ENCODE measurements at places on chromosomes 2 and 18. TPM values are rescaled to one million over a fixed set of nuclear protein-coding genes. Genes with fewer than 3 reads are reported as not detected.

GRCh38 chr2:112996635-112997034 lies 8.6 kb upstream of the IL36A start:
- no peak for DNase-seq

GRCh38 chr2:229660951-229661350 lies 53.4 kb downstream of the DNER start:
- DNase-seq, result no peak

DNA sequence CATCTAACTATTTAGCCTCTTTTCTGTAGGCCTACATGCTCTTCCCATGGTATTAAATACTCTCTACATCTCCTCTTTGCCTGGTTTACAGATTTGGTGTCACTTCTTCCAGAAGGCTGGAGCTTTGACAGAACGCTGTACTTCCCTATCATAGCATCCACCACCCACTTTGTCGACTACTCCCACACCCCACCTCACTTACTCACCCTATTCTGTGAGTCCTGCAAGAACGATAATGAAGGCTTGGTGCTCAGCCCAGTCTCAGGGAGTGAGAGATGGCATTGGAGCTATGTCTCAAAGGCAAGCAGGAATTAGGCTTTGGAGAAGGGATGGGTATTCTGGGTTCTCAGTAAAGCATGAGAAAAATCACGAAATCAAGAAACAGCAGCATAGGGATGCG lies 20.3 kb upstream of the KDM3A start:
- DNase-seq, result no peak

DNA sequence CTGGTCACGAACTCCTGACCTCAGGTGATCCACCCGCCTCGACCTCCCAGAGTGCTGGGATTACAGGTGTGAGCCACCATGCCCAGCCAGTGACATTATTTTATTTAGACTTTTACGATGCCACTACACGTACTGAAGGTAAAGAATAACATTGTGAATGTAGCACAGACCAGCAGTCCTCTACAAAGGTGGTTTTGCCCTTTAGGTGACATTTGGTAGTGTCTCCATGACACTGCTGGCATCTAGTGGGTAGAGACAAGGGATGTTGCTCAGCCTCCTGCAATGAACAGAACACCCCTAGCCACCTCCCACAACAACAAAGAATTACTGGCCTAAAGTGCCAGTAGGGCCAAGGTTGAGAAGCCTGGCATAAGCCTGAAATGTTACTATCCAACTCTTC lies 69.5 kb downstream of the MYOM1 start:
- DNase-seq, result no peak

GRCh38 chr2:200177971-200178911 lies 128.3 kb upstream of the SPATS2L start:
- DNase-seq, result no peak

Gene PJVK
- polyA plus RNA-seq, result 23.4 TPM

Gene SP140
- polyA plus RNA-seq, result 1.4 TPM

Gene COLEC12
- polyA plus RNA-seq, result 35.2 TPM

Measured in left renal cortex interstitium (tissue), 4 donors.